ENCODE measurements at places on chromosomes 3 and 15.

- DNase-seq, result peak; percentile 29
Measured at GRCh38 chr3:38039899-38040261, 872 bp downstream of the DLEC1 start.

- DNase-seq, result no peak
Measured at GRCh38 chr15:66388576-66388975, 1.9 kb downstream of the MAP2K1 start.

DNA sequence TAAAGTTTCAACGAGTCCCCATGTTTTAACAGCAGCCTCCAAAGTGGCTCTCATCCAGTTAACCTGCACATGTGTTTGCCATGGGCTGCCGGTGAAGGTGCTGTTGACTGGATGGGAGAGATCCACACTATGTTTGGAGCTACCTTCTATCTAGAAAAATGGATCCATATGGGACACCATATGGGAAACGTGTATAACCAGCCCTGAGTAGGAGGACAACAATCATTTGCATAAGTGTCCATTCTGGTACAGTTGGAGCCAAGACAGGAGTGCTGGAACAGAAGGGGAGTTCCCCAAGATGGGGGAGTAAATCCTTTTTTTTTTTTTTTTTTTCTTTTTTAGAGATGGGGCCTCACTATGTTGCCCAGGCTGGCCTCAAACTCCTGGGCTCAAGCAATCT lies 36.6 kb downstream of the MKRN2 start:
- DNase-seq, result no peak

GRCh38 chr3:78580681-78581080 lies 1187.1 kb downstream of the ROBO1 start:
- DNase-seq, result no peak

- no peak for DNase-seq
Measured at GRCh38 chr3:50650018-50650417, 24.7 kb upstream of the DOCK3 start.

DNA sequence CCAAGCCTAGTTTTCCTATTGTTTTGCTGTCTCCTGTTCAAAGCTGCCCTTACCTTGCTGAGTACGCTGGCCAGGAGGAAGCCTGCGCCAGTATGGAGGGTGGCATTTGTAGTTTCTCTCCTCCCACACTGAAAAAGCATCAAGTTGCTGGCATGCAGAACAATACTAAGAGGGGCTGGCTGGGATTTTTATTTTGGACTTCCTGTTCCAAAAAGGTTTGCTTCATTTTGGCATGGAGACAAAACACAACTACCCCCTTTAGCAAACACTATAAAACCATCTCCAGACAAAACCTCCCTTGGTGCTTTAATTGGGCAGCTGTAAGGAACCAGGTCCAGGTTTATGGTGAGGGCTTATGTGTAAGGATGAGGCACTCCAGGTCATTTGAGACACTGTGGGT lies 457.6 kb downstream of the PDCD6IP start:
- DNase-seq, result no peak

GRCh38 chr15:97504031-97504792 lies 456.3 kb upstream of the ARRDC4 start:
- peak; percentile 62 for DNase-seq

- DNase-seq, result no peak
Measured at GRCh38 chr3:105362021-105362665, 4.6 kb upstream of the ALCAM start.

GRCh38 chr3:181929501-181929900 lies 217.8 kb downstream of the SOX2 start:
- no peak for DNase-seq

DNA sequence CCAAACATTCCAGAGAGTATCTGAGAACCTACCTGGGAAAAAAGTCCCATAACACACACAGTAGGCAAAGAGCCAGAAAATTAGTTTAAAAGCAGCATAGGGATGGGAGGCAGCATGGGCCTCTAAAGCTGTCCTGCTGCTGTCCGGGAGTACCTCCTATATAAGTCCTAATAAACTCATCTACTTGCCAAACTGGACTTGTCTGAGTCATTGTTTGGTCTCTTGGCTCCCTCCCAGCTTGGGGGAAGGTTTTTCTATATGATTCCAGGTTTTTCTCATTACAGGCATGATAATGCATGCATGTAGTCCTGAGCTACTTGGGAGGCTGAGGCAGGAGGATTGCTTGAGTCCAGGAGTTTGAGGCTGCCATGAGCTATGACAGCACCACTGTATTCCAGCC lies 17.5 kb upstream of the HACD2 start:
- no peak for DNase-seq

DNA sequence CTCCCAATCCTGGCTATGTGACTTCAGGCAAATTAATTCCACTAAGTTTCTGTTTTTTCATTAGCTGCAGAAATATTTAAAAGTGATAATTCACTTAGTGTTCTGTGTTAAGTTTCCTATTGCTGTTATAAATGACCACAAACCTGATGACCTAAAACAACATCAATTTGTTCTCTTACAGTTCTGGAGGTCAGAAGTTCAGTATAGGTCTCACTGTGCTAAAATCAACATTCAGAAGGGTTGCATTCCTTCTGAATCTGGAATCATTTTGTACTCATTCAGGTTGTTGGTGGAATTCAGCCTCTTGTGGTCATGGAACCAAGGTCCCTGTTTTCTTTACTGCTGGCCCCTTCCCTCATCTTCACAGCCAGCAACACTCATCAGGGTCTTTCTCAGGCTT lies 254.1 kb downstream of the CNTN3 start:
- DNase-seq, result no peak

GRCh38 chr3:132756108-132756650 lies 34.0 kb upstream of the NPHP3 start:
- DNase-seq, result no peak

GRCh38 chr15:32861761-32862160 lies 144.0 kb downstream of the GREM1 start:
- no peak for DNase-seq

- no peak for DNase-seq
Measured at GRCh38 chr15:81295486-81296121, 28.3 kb downstream of the STARD5 start.

GRCh38 chr15:78660584-78660983 lies 19.6 kb upstream of the CHRNB4 start:
- DNase-seq, result no peak

- no peak for DNase-seq
Measured at GRCh38 chr3:194315965-194316361, 35.2 kb downstream of the CPN2 start.

GRCh38 chr15:69414701-69415167 lies 585 bp downstream of the KIF23 start:
- no peak for DNase-seq

- no peak for DNase-seq
Measured at GRCh38 chr3:13494463-13495350, 14.6 kb downstream of the HDAC11 start.

DNA sequence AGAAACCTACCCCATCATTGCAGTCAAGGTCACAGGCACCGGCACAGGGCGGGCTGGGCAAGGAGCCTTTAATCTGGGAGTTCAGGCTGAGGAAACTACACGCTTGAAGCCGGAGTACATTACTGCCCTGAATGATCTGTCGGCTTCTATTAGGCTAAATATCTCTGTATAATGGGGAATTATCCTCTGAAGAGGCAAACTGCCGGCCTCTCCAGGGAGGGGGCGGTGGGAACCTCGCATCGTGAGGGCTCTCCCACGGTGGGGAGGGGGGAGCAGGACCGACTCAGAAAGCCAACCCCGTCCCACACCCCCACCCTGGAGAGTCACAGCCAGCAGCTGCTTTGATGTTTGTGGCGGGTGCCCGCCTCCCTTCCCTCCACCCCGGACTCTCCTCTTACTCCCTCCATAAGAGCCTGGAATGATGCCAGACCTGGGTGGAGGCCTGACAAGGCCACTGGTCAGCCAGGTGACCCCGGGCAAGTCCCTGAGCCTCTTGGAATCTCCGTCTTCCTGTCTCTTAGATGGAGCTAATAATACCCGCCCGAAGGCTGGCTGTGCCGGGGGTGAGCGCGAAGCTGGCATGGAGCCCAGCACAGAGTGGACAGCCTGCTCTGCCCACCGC lies 63.4 kb upstream of the LINGO1 start:
- DNase-seq, result no peak

- DNase-seq, result no peak
Measured at GRCh38 chr15:68017201-68017600, 36.9 kb upstream of the PIAS1 start.

GRCh38 chr3:114308830-114309229 lies 15.0 kb downstream of the TIGIT start:
- no peak for DNase-seq

- DNase-seq, result no peak
Measured at GRCh38 chr3:137468446-137468845, 295.7 kb upstream of the SOX14 start.

GRCh38 chr3:150538324-150539208 lies 7.7 kb downstream of the SERP1 start:
- no peak for DNase-seq

DNA sequence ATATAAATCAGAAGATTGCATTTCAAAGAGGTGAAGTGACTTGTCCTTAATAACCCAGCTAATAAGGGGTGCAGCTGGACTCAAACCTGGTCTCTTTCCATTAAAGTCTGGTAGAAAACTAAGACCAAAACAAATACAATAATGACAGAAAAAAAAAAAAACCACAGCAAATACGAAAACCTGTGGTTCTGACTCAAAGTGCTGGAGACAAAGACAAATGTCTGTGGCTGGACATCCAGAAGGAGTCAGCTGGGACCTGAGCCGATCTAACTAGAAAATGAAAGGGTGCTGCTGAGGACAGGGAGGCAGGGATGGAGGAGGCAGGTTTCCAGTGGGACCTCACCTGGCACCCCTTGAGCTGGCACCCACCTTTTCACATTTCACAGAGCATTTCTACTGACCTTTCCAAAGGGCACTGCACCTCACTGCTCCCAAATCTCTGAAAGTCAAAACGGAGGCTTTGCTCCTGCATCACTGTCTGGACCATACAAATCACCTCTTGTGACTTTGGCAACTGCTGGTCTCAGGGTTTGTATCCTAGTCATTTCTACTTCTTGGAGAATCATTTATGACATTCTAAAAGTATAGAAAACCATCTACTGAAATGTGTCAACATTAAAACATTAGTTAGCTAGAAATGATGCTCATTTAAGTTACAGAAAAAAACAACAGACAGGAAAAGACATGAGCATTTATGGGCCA lies 61.7 kb downstream of the CCNL1 start:
- DNase-seq, result no peak

- DNase-seq, result no peak
Measured at GRCh38 chr3:154819491-154819890, 260.6 kb upstream of the MME start.

DNA sequence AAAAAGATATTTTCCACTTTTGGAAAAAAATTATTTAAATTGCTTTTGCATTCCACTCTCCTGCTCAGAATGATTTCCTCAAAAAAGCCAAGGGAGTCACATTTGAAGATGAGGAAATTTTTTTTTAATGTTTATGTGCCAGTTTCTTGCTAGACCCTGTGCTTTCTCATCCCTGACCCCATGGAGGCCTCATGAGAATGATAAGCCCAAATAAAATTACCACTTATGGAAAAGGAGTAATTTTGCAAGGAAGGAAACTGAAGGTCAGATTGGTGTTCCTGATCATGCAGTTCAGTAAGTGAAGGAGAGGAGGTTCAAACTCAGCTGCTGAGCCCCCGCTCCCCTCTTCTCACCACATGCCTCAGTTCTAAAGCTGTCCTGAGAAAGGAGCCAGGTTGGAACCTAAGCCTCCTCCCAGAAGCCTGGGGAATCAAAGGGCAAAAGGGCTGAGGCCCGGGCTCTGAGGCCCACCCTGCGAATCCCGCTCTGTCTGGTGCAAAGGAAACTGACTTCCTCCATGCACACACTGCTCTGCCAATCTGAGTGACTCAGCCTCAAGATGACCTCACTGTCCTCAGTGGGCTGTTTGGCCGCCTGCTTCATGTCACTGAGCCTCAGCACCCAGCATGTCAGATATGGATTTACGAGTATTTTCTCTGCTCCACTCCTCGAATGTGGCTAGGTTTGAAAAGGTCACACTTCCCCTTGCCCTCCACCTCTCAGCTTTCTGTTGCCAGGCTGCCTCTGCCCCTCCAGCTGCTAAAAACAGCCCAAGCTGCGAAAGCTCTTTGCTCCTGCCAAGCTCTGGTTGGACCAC lies 56.9 kb upstream of the FLNB start:
- DNase-seq, result peak; percentile 55

GRCh38 chr3:66196633-66197032 lies 24.2 kb upstream of the SLC25A26 start:
- no peak for DNase-seq

DNA sequence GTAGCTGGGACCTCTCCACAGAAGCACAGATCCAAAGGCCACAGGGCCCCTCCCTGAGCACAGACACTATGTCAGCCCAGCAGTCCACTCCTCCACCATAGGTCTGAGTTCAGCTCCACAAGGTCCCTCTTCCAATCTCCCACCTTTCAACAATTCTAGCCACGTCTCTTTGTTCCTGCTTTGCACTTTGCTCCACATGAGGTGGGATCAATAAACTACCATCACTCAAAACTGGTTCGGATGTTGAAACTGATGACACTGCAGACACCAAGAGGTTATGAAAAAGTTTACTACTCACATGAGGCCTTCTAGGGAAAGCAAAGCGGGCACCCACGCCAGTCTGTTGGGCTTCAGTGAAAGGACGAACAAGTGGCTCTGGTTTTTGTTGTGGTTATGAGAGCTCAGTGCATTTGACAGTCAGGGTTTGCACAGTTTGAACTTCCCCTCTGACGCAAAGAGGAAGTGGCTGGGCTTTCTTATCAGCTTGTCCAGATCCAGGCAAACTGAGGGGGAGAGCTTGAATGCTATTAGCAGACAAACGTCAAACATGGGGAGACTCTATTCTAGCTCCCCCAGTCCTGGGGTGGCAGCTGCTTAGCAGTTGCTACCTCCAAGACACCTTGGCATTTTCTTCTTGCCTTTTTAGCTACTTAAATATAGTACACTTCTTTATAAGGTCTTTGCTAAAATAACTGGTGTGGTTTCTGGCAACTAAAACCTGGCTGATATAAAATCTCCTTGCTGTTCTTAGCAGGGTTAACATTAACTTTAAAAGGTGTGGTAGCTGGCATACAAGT lies 37.8 kb downstream of the ZNF445 start:
- DNase-seq, result peak; percentile 99
